K562 (cell line): ENCODE measurements at places on chromosomes 1 and 21.

DNA sequence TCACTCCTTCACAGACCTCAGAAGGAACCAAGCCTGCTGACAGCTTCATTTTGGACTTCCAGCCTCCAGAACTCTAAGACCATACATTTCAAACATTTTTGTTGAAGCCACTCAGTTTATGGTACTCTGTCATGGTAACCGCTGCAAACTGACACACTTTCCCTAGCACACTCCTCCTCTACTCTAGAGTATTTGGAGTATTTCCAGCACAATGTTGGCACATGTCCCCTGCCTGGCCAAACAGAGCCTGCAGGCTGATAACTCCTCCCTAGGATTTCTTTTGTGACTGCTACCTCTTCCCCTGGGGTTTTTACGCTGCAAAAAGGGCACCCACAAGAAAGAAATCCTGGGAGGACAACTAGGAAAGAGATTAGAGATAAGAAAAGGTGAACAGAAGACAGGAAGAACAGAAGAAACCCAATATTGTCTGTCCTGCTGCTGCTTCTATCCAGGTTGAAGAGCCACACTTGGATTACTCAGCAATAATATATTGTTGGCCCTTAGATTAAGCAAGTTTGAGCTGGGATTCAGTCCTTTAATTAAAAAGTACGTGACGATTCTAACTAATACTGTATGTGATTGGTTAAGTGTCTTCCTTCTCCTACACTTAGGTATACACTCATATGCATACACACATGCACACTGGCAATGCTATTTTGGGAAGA, 844.1 kb downstream of the LTN1 start:
- no peaks in the 10 kb centered on the region for H3K27me3 ChIP-seq
- no peaks in the 10 kb centered on the region for H3K36me3 ChIP-seq
- no peak overlapping the region for H3K4me3 ChIP-seq
- H3K4me1 ChIP-seq = no peaks in the 10 kb centered on the region
- H3K27ac ChIP-seq = no peak overlapping the region
- no peak for DNase-seq

DNA sequence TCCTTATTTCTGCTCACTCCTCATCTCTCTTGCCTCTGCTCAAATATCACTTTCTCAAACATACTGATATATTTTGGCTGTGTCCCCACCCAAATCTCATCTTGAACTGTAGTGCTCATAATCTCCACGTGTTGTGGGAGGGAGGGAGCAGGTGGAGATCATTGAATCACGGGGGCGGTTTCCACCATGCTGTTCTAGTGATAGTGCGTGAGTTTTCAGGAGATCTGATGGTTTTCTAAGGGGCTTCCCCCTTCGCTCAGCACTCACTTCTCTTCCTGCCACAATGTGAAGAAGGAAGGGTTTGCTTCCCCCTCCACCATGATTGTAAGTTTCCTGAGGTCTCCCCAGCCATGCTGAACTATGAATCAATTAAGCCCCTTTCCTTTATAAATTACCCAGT, 26.6 kb downstream of the ZBTB8OS start:
- H3K27ac ChIP-seq = no peak overlapping the region
- no peak overlapping the region for H3K4me3 ChIP-seq
- DNase-seq = no peak
- H3K27me3 ChIP-seq = no peaks in the 10 kb centered on the region
- H3K4me1 ChIP-seq = no peaks in the 10 kb centered on the region; the same call in 1 of the 2 replicates

GRCh38 chr1:44828003-44828651, 14.9 kb downstream of the PTCH2 start:
- no peak overlapping the region for H3K4me3 ChIP-seq
- no peaks in the 10 kb centered on the region for H3K36me3 ChIP-seq
- no peak for DNase-seq
- no peaks in the 10 kb centered on the region for H3K27me3 ChIP-seq
- no peak overlapping the region for H3K27ac ChIP-seq

- DNase-seq = no peak
- no peak overlapping the region for H3K27ac ChIP-seq
Observed at GRCh38 chr1:21308330-21308729, 18.1 kb upstream of the ECE1 start.

- H3K27me3 ChIP-seq = no peaks in the 10 kb centered on the region
- no peak overlapping the region for H3K4me3 ChIP-seq
- H3K4me1 ChIP-seq = no peaks in the 10 kb centered on the region
- DNase-seq = no peak
Observed at GRCh38 chr1:238658763-238659162, 727.6 kb upstream of the CHRM3 start.

- H3K36me3 ChIP-seq = no peaks in the 10 kb centered on the region
- H3K4me1 ChIP-seq = no peaks in the 10 kb centered on the region
Observed at GRCh38 chr21:28822486-28823335, 170.0 kb downstream of the LTN1 start.

DNA sequence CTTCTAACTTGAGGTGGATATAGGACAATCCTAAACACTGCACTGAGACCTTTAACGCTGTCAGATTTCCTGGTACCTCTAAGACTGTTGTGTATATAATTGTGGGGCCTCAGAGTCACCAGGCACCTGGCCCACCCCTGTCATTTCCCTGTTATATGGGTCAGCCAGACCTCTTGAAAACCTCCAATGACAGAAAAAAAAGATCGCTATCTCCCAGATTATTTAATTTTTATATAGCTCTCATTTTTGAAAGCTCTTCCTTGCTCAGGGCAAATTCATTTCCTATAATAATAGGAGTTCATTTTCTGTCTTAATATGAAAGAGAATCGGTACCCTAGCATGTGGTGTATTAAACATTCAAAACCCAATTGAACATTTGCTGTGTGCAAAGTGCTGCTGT, 56.7 kb downstream of the ZP4 start:
- no peaks in the 10 kb centered on the region for H3K36me3 ChIP-seq
- no peak for DNase-seq
- no peaks in the 10 kb centered on the region for H3K27me3 ChIP-seq

DNA sequence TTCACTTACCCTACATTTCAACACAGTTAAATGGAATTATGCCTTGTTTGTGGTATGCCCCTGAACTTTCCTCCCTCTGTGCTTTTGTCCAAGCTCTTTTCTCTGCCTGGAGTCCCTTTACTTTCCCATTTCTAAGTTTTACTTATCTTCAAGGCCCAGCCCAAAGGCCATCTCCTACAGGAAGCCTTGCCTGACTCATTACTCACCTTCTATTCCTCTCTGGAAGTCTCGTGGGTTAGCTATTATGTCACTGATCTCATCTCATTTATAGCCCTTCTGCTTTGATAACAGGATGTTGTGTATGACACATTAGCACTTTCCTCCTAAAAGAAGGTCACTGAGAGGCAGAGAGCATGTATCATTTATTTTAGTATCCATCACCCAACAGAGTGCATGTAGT, 78.8 kb upstream of the CD1D start:
- peaks cover 4% of the 10 kb centered on the region; the same call in 1 of the 3 replicates for H3K4me1 ChIP-seq
- no peak overlapping the region; the same call in 2 of the 3 replicates for H3K27ac ChIP-seq
- H3K4me3 ChIP-seq = no peak overlapping the region
- H3K36me3 ChIP-seq = no peaks in the 10 kb centered on the region

- H3K4me1 ChIP-seq = peaks cover 3% of the 10 kb centered on the region; the same call in 1 of the 3 replicates
- H3K27ac ChIP-seq = no peak overlapping the region
- peaks cover 12% of the 10 kb centered on the region for H3K27me3 ChIP-seq
- no peak for DNase-seq
- no peaks in the 10 kb centered on the region for H3K36me3 ChIP-seq
Observed at GRCh38 chr21:32834916-32835235, 63.3 kb upstream of the PAXBP1 start.

DNA sequence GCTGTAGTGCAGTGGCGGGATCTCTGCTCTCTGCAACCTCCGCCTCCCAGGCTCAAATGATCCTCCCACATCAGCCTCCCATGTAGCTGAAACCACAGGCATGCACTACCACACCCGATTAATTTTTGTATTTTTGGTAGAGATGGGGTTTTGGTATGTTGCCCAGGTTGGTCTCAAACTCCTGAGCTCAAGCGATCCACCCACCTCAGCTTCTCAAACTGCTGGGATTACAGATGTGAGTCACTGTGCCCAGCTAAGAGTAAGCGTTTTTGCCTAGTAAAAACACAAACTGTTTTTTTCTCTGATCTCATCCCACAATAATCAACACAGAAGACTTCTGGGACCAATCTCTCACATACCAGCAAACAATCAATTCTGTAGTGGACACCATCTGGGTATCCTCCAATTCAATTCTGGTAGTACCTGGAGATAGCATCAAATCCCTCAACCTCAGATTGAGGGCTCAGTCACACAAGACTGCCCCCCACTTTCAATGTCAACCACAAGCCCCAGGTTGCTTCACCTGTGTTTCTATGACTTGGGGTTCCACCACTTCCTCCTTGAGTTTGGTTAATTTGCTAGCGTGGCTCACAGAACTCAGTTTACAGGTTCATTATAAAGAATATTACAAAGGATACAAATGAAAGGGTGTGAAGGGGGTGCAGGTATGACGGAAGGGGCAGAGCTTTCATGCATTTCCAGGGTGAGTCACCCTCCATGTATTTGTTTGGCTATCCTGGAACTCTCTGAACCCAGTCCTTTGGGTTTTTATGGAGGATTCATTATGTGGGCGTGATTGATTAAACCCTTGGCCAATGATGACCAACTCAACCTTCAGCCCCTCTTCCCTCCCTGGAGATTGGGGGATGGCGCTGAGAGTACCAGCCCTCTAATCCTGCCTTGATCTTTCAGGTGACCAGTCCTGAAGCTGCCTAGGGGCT, 40.0 kb upstream of the RHOU start:
- H3K4me1 ChIP-seq = no peaks in the 10 kb centered on the region
- H3K36me3 ChIP-seq = no peaks in the 10 kb centered on the region
- DNase-seq = no peak
- no peak overlapping the region for H3K4me3 ChIP-seq

DNA sequence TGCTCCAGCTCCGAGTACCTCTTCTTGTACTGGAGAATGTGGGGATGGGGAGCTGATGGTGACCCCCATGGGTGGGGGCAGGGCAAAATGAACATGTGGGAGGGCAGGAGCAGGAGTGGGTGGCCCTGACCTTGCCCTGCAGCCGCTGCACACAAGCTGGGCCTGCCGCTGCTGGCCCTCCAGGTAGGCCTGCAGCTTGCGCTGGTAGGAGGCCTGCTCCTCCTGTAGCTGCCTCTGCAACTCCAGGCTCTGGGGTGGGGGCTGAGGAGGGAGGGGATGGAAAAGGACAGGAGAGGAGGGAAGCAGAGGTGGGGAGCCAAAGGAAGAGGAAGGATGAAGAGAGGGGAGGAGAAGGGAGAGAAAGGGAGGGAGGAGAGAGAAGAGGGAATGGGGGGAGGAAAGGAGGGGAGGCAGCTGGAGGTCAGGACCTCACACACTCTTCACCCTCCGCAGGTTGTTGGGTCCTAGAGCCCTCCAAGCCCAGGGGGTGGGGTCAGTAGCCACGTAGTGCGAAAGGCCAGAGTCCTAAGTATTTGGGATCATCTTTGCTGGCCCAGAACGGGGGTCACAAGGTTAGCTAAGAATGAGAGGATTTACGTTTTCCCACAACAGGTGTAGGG, 22.9 kb downstream of the RNU1-1 start:
- no peak overlapping the region for H3K27ac ChIP-seq
- H3K27me3 ChIP-seq = no peaks in the 10 kb centered on the region
- peaks cover 10% of the 10 kb centered on the region for H3K4me1 ChIP-seq
- no peak for DNase-seq
- H3K4me3 ChIP-seq = no peak overlapping the region
